Left renal cortex interstitium (tissue), 4 donors: ENCODE measurements at places on chromosomes 3 and 15.

GRCh38 chr15:91124132-91124531 lies 24.1 kb downstream of the SV2B start:
- no peak for DNase-seq

DNA sequence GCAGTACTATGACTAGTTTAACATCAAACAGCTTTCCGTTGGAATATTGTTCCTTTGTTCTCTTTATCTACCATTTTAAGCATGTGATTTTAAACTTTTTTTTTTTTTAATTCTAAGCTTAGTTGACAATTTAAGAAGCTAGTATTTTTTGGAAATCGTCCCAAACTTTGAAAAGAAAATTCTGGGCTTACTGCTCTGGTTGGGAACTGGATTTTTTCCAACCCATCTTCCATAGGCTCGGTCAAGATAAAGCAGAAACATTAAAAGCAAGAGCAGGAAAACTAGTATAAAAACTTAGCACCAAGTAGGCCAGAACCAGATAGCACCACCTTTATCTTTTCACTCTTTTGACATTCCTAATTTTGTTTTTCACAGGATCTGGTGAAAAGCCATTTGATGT lies 49.9 kb downstream of the TSC22D2 start:
- DNase-seq = no peak

DNA sequence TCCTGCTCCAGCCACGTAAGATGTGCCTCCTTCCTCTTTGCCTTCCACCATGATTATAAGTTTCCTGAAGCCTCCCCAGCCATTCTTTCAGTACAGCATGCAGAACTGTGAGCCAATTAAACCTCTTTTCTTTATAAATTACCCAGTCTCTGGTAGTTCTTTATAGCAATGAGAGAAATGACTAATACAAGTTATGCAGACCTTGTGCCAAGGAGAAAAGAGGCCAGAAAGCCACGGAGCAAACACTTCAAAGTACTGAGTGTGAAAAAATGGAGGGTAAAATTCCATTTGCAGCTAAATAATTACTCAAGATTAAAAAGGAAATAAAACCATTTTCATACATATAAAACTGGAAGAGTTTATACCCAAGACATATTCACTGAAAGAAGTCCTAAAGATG lies 213.6 kb upstream of the LINGO1 start:
- no peak for DNase-seq

- DNase-seq = no peak
Measured at GRCh38 chr3:170611751-170612150, 25.9 kb upstream of the SLC7A14 start.

DNA sequence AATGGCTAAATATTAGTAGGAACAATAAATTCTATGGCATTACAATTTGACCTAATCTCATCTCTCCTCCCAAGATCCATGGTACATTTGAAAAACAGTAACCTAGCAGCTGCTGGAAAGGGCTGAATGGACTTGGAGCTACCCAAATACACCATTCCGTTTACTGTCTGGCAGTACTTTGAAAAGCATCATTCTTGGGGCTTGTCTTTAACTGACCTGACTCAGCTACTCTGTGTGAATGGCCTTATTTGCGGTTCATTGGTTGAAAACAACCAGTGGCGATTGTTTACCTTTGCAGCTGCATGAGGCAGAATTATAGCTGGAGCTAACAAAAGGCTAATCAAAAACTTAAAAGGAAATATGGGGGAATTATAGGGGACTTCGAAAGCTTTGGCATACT lies 311.2 kb upstream of the MCTP2 start:
- DNase-seq = no peak

DNA sequence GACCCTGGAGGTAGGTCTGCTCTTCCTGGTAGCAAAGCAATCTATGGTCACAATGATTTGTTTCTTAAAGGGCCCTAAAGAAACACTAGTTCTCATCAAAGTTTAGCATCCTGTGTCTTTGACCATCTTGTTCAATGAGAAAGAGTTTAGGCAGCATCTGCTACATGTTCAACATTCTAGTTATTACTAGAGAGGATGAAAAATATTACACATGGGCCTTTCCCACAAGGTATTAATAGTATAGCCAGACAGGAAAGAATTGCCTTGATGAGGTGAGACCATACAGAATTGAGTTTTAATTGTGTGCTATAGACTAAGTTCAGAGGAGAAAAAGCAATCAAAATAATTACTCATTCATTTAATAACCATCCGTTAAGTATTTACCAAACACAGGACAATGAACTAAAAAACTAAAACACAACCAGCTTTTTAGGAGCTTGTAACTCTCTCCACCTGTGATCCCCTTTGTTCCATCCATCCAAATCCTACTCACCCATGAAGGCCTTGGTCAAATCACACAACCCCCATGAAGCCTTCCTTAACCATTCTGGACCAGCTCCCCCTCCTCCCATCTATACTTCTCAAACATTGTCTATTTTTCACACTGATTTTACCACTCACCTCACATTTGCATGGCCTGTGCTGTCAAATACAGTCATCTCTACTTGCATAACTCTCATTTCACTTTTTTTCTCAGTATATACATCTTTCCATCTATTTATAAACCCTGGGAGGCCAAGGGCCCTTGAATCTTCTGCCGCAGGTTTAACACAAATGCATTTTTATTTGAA lies 122.9 kb downstream of the RORA start:
- no peak for DNase-seq

- DNase-seq = no peak
Measured at GRCh38 chr3:56915966-56916586, 114.3 kb upstream of the ARHGEF3 start.

DNA sequence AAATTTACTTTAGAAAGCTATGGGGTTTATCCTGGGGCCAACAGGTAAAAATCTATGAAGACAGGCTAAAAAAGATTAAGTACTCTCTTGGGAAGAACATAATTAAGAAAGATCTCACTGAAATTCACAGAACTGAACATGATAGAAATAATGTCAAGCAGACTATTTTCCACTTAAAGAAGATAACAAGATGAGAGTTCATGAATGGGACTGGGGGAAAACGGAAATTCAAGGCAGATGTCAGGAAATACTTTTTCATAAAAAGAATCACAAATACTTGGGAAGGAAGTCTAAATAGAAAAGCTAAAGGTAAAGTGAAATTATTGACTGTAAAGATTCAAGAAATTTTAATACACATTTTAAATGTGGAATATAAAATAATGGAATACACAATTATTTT lies 737.6 kb downstream of the EPHA3 start:
- DNase-seq = no peak

- DNase-seq = no peak
Measured at GRCh38 chr3:39501059-39501458, 33.6 kb downstream of the MOBP start.

GRCh38 chr3:33360136-33360825 lies 79.9 kb downstream of the UBP1 start:
- DNase-seq = no peak

- DNase-seq = peak; percentile 67
Measured at GRCh38 chr15:40763801-40764628, at the start of gene GCHFR. GCHFR (plus strand) TSS chr15:40764068; CDS start chr15:40764181, 113 bp downstream.

- DNase-seq = no peak
Measured at GRCh38 chr15:69758810-69759790, 306.5 kb downstream of the RPLP1 start.

DNA sequence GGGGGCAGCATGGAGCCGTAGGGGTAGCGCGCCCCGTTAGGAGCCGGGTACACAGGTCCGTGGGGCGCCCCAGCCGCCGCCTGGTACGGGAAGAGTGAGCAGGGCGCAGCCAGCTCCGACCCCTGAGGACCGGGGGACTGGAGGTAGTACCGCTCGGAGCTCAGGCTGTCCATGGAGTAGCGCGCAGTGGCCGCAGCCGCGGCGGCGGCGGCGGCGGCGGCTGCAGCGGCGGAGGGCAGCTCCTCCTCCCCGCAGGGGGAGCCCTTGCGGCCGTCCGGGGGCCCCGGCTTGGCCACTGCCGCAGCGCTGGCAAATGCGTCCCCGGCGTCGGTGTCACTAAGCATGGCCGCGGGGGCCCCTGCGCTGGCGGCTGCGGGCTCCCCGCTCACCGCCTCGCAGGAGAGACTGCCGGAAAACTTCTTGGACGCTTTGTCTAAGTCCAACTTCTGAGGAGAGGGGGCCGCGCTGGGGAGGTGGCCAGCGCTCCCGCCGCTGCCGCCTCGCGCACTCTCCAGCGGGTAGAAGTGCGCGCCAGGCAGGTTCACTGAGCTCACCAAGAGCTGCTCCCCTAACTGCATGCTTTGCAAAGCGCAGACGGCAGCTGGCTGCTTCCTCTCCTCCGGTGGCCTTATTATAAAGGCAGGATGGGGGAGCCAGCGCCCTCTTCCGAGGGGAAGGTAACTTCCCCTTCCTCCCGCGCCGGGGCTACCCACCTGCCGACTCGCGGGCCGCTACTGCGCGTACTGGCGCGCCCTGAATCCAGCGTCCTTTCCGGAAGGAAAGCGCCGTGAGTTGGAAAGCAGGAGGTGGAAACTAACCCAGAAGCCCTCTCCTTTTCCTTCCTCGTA lies at the start of gene EOMES:
TSS of gene EOMES (minus strand) at position 607 of the 848 bp plus-strand sequence. CDS start at position 578, 29 bp downstream.
- no peak for DNase-seq

- DNase-seq = no peak
Measured at GRCh38 chr15:69539345-69539744, 86.7 kb downstream of the RPLP1 start.

GRCh38 chr15:48966595-48967301 lies 3.0 kb upstream of the SHC4 start:
- no peak for DNase-seq

DNA sequence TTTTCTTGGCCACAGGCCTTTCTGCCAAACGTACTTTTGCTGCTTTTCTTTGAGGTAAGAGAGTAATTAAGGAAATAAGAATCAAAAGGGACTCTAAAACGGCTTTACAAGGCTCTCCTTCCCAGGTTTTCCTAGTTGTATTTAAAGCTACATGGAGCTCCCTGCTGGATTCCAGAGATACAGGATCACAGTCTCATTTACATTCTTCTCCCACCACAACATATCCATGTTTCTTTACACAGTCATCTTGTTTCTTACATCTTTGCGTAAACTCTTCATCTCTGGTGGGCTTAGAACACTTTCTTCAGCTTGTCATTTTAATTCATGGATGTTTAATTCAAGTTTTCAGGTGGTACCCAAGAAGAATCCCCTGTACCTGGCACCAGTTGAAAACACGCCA lies 117.6 kb upstream of the BFSP2 start:
- no peak for DNase-seq

DNA sequence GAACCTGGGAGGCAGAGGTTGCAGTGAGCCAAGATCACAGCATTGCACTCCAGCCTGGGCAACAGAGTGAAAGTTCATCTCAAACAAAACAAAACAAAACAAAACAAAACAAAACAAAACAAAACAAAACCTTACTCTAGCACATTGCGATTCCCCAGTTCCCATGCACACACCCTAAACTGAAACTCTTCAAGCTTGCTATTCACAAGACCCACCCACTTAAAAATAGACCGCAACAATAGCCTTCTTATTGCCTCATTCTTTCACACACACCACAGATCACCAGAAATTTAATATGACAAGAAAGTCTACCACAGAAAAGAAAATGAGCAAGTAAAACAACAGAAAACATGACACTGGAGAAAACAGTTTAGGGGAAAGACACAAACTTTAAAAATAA lies 598.4 kb downstream of the FHIT start:
- DNase-seq = no peak

GRCh38 chr3:9122732-9123364 lies 126.6 kb downstream of the SRGAP3 start:
- DNase-seq = no peak

DNA sequence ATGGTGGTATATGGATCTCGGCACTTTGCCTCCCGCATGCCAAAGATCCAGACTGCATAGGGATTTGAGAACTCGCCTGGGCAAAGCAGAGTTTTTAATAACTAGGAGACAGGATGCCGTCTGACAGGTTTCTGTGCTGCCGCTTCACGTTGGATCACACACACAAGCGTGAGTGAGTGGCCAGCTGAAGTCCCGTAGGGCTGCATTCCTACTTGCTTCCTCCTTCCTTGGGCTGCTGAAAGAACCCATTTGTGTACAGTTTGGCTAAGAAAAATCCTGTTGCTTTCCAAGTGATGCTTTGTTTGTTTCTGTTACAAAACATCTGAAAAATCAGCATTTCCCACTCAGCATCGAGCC lies 604.3 kb upstream of the CFAP20DC start:
- DNase-seq = no peak

DNA sequence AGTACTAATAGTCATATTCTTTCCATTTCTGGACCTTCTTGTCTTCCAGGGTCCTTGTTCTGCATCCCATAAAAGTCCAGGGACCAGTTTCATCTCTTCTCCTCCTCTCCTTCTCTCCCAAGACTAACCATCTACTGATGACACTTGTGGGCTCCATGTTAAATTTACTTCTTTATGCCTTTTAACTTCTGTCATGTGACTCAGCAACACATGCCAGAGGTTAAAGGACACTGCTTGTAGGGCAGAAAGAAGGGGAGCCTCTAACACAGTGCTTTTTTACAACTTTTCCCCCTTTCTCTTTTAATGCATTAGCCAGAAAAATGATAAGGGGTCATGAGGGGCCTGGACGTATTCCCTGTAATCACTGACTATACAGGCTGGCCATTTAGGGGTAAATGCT lies 10.0 kb downstream of the SH3GL3 start:
- no peak for DNase-seq

GRCh38 chr3:124781476-124782376 lies 51.5 kb downstream of the UMPS start:
- DNase-seq = no peak
